ENCODE measurements at places on chromosomes 7 and 10.

DNA sequence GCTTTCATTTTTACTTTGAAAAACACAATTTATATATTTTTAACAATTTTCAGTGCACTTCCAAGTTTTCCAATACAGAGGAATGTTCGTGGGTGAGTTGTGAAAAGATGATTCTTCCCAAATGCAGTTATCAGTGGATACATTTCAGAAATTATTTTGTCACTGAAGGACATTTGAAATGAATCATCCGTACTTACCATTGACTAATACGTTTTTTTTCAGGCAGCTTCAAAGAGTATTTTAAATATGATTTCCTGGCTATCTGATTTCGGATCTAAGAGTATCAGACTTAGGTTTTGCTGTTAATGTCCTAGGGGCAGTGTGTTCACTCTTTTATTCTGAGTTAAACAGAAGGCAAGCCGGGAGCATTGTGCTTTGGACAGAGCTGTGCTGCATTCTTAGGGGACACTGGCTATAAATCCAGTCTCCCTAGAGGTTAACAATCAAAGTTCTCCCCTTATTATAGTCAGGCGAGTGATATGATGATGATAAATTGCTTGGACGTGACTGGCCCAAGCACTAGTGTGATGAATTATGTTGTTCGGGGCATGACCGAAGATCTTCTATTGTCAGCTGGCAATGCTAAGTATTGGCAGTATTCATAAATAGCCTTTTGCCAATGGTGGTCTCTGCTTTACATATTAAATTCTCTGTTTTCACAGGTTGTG is 4.5 kb downstream of the PTER start:
- no peak for DNase-seq

GRCh38 chr7:11221984-11222383 is 248.3 kb downstream of the PHF14 start:
- no peak for DNase-seq

GRCh38 chr10:77299320-77299719 is 338.3 kb downstream of the KCNMA1 start:
- no peak for DNase-seq

DNA sequence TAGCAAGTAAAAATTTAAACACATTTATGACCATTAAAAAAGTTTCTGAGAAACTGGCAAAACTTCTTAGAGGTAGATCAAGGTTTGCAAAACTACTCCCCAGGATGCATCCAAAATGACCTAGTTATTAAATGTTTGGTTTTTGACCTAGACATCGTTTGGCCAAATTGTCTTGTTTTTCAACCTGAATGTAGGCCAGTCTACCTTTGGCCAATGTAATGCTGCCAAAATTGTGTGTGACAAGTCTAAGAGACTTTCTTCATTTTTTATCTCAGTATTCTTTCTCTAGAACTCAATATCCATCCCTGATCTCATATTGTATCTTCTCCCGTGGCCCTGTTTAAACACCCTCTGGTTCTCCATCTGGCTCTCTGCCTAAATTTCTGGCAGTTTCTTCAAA is 202.0 kb downstream of the CXCL12 start:
- DNase-seq: no peak

DNA sequence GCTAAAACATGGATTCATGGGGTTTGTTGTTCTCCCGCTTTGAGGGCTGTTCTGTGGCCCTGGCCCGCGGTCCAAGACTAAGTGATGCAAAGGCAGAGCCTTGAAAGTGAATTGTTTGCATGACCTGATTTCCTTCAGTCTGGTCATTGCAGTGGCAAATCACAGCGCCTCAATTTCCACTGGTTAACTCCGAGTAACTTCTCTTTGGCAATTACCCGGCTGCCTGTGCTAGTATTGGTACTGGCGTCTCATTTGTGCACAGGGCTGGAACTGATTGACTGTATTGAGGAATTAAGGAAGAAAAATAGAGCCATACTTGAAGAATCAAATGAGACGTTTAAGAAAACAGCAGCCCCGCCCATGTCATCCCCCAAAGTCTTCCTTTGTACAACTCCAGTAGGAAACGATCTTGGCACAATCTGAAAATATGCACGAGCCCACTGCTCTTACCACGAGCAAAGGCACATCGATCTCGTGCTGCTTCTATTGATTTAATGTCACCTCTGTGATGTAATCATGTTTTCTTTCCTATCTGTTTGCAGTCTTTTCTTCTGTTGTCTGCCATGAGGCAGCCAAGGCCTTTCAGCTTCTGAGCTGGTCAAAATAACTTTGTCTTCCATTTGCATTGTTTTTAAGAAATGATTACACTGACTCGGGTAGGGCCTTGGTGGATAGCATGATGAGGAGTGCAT is 60.6 kb upstream of the SHH start:
- DNase-seq: no peak

DNA sequence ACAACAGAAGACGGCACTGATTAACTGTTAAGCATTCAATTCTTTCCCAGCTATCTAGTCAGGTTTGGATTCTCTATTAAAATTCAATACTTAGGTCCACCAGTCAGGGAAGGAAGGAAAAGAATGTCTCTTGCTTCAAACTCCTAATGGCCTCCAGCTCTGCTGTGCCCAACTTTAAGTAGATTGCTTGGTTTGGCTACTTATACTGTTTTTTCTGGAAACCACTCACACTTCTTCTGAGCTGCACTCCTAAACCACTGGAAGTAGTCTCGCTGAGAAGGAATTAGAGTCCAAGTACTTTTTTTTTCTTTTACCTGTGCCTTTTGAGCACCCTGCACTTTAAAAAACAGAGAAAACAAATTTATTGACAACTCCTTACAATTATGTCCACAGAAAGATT is 26.7 kb upstream of the COL1A2 start:
- no peak for DNase-seq

DNA sequence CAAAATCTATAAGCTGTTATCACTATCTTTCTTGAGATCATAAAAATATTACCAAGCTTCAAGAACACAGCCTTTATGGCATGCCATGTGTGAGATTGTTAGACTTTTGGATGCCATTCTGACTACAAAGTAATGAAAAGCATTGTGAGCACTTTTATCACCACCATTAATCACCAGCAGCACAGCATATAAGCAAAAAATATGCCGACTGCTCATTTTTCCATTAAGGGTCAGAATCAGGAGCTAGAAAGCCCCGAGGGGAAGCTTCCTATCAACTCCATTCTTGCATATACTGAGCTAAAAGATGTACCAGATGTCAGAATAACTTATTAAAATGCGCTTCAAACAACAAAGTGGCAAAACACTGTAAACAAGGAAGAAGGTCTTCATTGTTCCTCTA is 114.3 kb downstream of the LMBR1 start:
- no peak for DNase-seq

- peak; percentile 69 for DNase-seq
Measured at GRCh38 chr7:158975526-158976467, 119.4 kb downstream of the DYNC2I1 start.

DNA sequence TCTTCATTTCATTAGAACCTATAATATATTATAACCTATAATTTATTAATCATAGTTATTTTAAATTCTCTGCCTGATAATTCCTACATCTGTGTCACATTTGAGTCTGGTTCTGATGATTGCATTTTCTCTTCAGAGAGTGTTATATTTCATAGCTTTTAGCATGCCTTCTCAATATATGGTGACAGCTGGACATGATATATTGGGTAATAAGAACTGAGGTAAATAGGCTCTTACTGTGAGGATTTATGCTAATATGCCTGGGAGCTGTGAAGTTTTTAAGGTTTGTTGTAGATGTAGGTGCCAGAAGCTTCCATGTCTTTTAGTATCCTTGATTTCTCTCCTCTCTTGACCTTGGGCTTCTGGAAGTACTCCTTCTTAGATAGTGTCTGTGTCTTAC is 325.9 kb upstream of the SEMA3D start:
- no peak for DNase-seq

DNA sequence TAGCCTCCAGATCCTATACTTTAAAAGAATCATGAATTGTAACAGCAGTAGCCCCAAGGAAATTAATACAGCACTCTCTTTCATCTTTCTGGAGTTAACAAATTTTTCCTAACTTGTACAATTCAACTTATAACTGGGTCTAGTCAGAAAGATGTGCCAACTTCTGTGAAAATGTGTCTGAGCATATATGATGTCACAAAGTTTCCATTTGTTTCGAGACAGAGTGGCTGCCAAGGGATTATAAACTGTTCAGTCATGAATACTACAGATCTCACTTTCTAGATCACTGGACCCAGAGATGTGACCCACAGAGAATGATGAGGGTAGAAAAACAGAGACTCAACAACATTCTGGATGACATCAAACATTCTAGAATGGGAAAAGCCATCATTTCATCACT is 249.2 kb upstream of the PHF14 start:
- no peak for DNase-seq

GRCh38 chr7:141202535-141202934 is 128.7 kb downstream of the TMEM178B start:
- DNase-seq: no peak

- no peak for DNase-seq
Measured at GRCh38 chr10:18406136-18406535, 245.3 kb downstream of the NSUN6 start.

- no peak for DNase-seq
Measured at GRCh38 chr10:116511365-116511764, 34.4 kb upstream of the PNLIP start.

- no peak for DNase-seq
Measured at GRCh38 chr7:79180533-79180932, 272.9 kb downstream of the MAGI2 start.

GRCh38 chr7:143356414-143357050 is 6.0 kb downstream of the FAM131B start:
- no peak for DNase-seq

DNA sequence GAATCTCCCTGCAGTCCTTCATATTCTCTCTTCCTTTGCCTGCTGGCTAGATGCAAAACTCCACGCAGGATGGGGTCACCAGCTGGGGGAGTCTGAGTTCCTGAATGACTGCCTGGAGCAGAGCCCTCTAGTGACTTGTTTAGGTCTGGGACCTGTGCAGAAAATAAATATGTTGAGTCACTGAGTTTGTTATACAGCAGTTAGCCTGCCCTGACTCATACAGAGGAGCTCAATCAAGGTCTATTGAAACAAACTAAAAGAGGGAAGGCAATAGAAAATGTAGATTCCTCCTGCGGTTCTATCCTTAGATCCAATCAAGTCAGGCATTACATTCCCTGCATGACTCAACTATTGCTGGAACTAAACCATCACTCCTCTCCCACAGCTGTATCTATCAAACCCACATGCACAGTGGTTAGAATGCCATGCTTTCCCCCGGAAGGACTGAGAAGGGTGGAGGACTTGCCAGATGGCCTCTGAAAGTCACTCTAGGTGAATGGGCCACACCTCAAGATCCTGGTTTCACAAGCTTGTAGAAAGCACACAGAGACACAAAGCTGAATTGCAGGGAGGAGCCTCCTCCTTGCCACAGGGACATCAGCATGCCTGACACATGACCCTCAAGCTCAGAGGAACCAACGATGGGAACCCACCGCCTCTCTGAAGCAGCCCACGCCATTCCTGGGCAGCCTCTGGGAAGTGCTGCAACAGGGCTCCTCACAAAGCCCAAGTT is 73.9 kb downstream of the SH3PXD2A start:
- no peak for DNase-seq

GRCh38 chr10:103727546-103727963 is 127.8 kb downstream of the SH3PXD2A start:
- DNase-seq: no peak

- DNase-seq: peak; percentile 29
Measured at GRCh38 chr10:61000769-61001730, 57.1 kb upstream of the RHOBTB1 start.

DNA sequence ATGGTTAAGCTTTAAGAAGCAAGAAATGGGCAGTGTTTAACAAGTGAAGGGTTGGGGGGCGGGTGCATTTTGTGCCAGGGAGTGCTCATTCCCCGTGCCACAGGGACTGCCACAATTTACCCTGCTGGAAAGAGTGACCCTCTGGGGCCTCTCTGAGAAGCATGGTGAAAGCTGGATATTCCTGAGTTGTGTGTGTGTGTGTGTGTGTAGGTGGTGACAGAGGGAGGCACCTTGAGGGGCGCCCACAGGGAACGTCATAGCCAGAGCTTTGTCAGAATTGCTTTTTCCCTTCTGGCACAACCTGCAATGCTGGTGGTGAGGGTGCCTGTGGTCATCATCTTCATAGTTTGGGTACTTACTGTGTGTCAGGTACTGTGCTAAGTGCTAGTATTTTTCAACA is 2.5 kb upstream of the WDR86 start:
- no peak for DNase-seq

DNA sequence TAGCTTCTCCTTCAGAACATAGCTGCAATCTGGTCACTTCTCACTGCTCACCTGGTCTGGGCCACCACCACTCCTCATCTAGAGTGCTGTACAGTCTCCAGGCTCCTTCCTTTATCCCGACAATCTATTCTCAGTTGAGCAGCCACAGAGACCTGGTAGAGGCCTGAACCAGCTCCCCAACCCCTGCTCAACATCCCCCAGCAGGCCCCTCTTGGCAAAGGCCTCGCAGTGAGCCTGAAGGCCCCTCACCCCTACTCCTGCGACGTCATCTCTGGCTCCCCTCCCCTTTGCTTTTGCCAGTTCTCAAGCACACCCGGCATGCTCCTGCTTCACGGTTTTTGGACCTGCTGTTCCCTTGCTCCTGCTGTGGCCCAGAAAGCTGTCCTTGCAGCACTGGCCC is 113.9 kb downstream of the ARHGAP22 start:
- DNase-seq: no peak

- DNase-seq: no peak
Measured at GRCh38 chr10:11045995-11046775, 28.5 kb downstream of the CELF2 start.

- DNase-seq: peak; percentile 22
Measured at GRCh38 chr7:157007470-157008066, 2.9 kb downstream of the MNX1 start.

DNA sequence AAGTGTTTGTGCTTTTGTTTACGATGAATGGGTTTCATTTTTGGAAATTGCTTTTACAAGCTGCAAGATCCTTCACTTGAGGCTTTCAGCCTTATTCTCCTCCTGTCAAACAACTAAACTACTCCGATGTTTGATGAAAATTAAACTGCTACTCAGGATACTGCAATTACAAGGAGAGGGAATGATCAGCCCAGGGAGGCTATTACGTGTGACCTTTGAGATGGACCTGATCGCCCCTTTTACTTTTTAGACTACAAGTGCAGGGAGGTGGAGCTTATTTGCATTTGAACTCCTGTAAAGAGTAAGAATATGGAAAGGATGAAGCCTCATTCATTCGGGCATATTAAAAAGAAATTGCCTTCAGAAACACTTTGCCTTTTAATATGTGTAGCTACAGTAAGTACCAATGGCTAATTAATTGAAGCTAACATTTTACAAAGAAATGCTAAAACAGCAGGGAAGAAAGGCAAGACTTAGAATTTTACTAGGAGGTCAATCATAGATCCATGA is 219.1 kb downstream of the PHTF2 start:
- DNase-seq: no peak

DNA sequence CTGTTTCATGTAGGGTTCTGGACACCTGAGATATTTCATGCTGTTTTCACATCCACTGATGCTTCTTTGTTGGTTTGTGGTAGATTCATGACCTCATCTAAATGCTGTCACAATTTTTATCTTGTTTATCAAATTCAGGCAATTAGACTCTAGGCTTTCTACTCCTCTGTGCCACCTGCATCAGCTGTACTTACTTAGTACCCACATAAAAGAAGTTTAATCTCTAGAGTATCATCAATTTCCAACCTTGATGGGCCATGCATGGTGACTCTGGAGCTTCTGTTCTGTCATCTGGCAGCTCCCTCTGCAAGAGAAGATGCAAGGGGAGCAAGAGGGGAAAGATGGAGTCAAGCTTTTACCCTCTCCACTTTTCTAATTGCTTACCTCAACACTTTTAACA is 195.9 kb upstream of the VWC2 start:
- DNase-seq: no peak
